NCI-H187 treated with DMSO at 0.1 percent for 48 hours (cell line): ENCODE measurements at places on chromosomes 16 and 17.

- no peak for DNase-seq
Measured at GRCh38 chr17:77873500-77874302, 84.8 kb upstream of the TNRC6C start.

- DNase-seq: no peak
Measured at GRCh38 chr16:73054498-73054812, 6.5 kb upstream of the ZFHX3 start.

DNA sequence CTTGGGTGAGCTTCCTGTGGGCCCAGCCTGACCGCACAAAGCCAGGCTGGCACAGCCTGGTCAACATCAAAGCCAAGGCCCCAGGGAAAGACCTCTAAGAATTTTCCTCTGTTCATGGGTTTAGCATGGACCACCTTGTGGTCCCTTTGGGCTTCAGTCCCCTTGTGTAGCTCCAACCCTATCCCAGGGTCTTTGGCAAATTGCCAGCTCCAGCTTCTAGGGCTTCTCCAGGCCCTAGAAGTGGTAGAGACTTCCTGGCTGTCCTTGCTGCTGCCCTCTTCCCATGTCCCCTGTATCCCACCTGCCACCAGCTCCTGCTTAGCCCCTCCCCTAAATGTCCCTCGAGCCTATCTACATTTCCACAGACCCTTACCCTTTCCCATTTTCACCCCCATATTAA is 9.7 kb upstream of the ITGA3 start:
- DNase-seq: no peak

- no peak for DNase-seq
Measured at GRCh38 chr17:27430882-27431491, 25.3 kb upstream of the KSR1 start.

DNA sequence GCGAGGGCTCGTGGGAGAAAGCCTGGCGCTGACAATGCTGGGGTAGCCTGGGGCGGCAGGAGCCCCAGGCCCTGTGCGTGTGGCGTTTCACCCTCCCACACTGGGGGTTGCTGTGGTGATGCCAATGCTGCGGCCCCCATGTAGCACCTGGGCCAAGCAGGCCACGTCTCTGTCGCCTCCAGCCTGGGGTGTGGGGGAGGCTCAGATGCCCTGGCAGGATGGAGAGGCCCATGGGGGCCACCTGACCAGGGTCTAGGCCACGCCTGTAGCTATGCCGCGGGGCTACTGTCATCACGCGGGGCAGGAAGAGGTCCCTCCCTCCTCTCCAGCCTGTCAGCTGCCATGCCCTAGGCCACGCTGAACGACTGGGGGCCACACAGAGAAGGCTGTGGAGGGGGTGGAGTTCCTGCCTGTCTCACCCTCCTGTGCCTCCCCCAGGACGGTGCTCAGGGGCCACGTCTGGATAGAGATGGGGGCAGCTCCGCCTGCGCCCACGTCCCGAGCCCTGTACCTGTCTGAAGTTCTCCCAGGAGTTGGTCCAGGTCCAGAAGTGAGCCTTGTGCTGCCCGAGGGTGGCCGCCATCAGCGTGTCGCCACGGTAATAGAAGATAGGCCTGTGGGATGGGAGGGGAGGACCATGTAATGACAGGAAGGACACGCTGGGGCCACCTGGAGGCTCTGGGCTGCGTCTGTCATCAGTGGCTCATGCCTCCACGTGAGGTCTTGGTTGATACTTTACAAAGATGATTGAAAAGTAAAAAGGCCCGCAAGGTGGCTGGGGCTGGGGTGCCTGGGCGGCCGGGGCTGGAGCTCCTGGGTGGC is 12.7 kb upstream of the APRT start:
- no peak for DNase-seq

GRCh38 chr16:84739349-84740124 is 39.7 kb downstream of the USP10 start:
- DNase-seq: no peak

GRCh38 chr17:47072886-47073285 is 93.8 kb upstream of the RPRML start:
- no peak for DNase-seq

DNA sequence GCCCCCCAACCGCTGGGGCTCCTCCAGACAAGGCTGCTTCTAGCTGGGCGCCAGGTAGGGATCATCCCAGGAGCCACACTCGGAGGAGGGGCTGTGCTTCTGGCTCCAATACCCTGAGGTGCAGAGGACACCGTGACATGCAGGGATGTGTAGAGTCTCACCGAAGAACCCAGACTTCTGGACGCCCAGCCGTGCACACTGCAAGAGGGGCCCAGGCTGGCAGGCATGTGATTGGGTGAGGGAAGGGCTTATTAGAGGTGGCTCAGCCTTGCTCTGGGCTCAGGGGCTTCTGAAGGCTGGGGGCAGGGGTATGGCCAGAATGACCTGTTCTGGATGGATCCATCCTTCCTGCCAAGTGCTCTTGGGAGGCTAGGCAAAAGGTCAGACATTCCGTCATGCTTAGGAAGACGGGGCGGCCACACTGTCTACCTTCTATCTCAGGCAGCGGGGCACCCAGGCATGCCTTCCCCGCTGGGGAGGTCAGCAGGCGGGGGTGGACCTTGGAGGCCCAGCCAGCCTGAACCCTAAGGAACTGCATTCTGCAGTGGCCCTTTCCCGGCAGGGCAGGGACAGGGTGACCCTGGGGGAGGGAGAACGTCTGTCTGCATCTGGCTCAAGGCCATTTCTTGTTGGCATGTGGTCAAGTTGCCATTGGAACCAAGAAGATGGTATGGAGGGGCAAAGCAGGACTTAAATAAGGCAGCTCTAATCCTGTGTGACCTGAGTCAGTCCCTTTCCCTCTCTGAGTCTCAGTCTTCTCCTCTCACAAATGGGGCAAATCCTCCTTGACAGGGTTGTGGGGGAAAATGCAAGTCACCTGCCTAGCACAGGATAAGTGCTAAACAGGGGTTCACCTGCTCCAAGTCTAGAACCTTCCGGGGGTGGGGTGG is 5.8 kb upstream of the ADGRG1 start:
- no peak for DNase-seq

DNA sequence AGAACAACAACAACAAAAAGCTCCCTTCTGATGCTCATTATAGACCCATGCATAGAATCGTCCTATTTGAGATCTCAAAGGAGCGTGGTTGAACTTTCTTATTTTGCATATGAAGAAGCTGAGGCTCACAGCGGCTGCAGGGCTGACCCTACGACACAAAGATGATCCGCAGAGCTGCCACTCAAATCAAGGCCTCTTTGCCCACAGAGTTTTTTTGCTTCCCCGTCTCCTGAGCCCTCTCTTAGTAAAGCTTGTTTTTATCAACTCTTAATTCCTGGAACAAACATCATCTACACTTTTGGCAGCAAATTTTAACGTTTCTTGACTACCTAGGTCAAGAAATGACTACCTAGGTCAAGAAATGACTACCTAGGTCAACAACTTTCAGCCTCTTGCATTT is 73.7 kb downstream of the C16orf95 start:
- DNase-seq: no peak

DNA sequence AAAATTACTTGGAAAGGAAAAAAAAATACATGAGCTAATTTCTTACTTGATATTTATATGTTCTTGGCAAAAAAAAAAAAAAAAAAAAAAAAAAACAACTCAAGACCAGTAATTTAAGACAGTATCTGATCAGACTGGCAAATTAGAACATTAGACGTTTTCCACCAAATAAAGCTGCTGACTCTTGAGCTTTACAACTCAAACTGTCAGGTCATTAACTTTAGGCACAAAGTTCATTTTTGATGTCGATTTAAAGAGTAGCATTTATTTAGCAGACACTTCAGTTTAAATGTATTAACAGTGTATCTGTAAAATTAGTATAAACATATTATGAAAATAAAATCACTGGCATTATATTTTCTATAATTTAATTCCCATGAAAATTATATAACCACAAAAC is 66.7 kb downstream of the NCOR1 start:
- no peak for DNase-seq

- no peak for DNase-seq
Measured at GRCh38 chr16:24611310-24611709, 71.9 kb downstream of the RBBP6 start.

GRCh38 chr17:29825604-29826003 is 104.4 kb downstream of the SSH2 start:
- no peak for DNase-seq

GRCh38 chr17:62321451-62321850 is 58.9 kb upstream of the EFCAB3 start:
- DNase-seq: no peak

DNA sequence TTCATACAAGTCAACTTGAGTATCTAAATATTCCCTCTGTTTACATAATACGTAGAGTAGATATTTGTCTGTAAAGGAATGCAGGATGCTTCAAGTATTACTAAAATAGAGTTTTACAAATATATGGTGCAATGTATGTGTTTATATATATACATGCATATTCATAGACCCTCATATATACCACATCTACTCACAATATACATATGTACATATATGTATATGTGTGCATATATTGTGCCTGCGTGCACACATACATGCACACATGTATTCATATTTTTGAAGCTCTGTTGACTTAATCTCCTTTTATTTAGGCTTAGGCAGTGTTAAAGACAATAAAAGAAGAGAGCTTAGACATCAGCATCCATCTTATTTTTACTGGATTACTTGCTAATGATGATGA is 616.6 kb upstream of the GOT2 start:
- no peak for DNase-seq

DNA sequence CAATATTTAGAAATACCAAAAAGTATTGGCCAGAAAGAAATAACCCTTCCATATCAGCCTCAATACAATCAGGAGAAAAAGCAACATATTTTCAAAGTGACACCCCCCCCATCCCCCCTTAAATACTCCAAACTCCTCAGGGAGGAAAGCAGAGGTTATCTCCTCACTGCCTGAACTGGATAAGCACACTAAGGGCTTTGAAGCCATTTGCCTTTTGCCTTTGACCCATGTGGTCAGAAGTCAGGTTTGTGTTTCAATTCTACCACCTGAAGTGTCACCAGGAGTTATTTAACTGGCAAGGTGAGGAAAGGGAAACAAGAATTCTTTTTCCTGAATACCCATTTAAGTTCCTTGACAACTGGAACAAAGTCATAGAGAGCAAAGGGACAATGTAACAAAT is 3.5 kb upstream of the VEZF1 start:
- no peak for DNase-seq

- no peak for DNase-seq
Measured at GRCh38 chr16:53121661-53122060, 66.9 kb downstream of the CHD9 start.

GRCh38 chr17:2844416-2844815 is 48.2 kb downstream of the RAP1GAP2 start:
- no peak for DNase-seq

GRCh38 chr17:9244066-9245052 is 223.0 kb downstream of the NTN1 start:
- no peak for DNase-seq

- DNase-seq: no peak
Measured at GRCh38 chr17:57401556-57402488, 145.5 kb downstream of the MSI2 start.

DNA sequence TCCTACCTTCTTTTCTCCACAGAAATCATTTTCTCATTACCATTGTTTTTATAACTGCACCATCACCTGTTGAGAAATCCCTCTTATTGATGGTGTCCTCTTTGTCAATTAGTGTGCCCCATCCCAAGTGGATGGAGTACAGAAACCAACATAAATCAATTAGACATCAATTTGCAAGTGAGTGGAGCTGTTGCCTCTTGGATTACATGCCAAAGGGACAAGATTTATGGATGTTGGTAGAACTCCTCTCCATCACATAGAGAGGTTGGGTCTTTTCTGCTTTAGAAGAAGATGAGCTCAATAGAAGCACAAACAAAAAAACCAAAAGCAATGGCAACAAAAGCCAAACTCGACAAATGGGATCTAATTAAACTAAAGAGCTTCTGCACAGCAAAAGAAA is 973.5 kb downstream of the CDH11 start:
- no peak for DNase-seq

GRCh38 chr16:50509521-50510341 is 38.5 kb upstream of the NKD1 start:
- DNase-seq: no peak

- DNase-seq: no peak
Measured at GRCh38 chr17:78458736-78459335, 80.4 kb downstream of the PGS1 start.

GRCh38 chr17:17710728-17711541 is 29.7 kb downstream of the RAI1 start:
- DNase-seq: no peak

DNA sequence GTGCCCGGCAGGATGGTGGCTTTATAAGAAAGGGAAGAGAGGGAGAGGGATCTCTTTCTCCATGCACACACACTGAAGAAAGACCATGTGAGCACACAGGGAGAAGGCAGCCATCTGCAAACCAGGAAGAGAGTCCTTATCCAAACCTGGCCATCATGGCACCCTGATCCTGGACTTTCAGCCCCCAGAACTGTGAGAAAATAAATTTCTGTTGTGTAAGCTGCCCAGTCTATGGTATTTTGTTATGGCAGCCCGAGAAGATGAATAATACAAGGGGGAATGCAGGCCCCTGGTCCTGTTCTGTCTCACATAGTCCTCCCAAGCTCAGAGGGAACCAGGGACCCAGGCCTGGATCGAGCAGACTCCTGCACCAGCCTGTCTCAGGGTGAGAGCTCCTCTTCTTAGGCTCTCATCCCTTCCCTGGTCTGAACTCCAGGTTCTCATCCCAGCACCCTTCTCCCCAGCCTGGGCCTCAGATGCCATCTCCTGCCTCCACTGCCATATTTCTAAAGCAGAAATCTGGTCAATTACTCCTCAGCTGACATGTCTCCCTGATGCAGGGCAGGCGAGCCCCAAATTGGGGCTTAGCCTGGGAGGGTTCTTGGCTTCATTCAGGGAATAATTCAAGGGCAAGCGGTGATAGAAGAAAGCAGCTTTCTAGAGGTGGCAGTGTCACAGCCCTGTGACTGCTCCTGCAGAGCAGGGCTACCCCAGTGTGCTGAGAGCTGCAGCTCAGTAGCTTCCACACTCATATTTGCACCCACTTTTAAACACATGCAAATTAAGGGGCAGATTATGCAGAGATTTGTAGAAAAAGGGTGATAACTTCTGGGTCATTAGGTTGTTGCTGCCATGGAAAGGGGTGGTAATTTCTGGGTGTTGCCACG is 28.8 kb downstream of the IGFBP4 start:
- no peak for DNase-seq

DNA sequence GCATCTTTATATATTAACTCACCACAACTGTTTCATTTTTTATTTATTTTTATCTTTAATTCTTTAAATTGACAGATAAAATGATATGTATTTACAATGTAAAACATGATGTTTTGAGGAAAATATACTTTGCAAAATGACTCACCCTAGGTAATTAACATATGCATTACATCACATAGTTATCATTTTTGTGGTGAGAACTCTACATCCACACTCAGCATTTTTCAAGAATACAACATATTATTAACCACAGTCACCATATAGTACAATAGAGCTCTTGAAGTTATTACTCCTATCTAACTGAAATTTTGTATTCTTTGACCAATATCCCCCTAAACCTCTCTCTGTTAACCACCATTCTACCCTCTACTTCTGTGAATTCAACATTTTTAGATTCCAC is 194.7 kb upstream of the KIF2B start:
- no peak for DNase-seq

GRCh38 chr16:8740775-8741355 is 56.6 kb downstream of the TMEM186 start:
- no peak for DNase-seq

GRCh38 chr17:61026818-61027217 is 349.2 kb downstream of the BCAS3 start:
- DNase-seq: no peak
